ENCODE measurements at places on chromosomes 5 and 9.

- no peak for DNase-seq
Measured at GRCh38 chr5:139964994-139965565, 78.0 kb downstream of the NRG2 start.

GRCh38 chr9:91589101-91589553, 165.5 kb upstream of the NFIL3 start:
- peak; percentile 84 for DNase-seq

DNA sequence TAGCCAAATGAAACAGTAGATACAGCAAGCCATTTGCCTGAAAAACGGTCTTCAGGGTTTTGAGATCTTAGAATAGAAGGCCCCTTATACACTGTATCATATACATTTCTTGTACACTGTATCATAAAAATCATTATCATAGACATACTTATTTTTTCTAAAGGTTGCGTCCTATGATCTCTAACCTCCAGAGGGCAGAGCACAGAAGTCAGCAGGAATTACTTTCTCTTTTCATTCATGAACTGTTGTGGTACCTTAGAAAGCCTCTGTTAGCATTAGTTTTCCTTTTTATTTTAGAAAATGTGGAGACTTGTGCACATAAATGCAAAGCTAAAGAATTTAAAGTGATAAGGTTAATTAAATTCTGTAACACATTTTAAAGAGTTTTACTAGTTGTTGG, 115.4 kb downstream of the OXCT1 start:
- DNase-seq: no peak

- DNase-seq: peak; percentile 97
Measured at GRCh38 chr5:65198456-65199120, 283.1 kb downstream of the ADAMTS6 start.

DNA sequence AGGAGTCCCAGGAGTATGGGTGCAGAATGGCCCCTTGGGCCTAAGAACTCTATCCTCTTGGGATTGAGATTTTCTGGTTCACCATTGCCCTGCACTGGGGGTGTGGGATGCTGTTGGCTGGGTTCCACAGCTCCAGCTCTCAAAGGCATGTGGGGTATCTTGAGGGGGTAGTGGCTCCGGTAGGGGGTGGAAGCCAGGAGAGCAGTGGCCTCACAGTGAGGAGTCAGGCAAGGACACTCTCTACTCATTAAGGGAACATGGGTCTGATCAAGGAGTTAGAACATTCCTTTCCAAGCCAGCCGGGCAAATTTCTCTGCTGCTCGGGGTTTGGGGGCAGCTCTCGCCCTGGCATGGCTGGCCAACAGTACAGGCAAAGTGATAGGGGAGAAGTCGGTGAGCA, 33.0 kb downstream of the LARP1 start:
- no peak for DNase-seq

DNA sequence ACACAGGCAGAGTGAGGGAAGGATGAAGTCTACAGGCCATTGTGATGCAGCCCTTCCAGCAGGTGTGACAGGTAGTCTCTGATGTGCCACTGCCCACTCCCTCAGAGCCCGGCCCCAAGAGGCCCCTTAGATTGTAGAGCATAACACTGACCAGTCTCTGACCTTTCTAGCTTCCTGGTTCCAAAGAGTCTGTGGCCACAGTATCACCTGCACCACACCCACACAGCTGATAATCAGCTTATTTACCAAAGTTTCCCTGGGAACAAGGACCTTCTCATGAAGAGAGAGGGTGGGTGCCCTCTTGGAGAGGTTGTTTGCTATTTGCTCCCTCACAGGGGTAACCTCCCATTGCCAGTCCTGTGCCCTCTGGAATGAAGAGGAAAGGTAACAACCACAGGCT, 11.0 kb upstream of the ACER2 start:
- no peak for DNase-seq

GRCh38 chr9:30012622-30013021, 2371.8 kb upstream of the ACO1 start:
- no peak for DNase-seq

GRCh38 chr5:67815455-67816391, 399.8 kb upstream of the PIK3R1 start:
- DNase-seq: no peak

DNA sequence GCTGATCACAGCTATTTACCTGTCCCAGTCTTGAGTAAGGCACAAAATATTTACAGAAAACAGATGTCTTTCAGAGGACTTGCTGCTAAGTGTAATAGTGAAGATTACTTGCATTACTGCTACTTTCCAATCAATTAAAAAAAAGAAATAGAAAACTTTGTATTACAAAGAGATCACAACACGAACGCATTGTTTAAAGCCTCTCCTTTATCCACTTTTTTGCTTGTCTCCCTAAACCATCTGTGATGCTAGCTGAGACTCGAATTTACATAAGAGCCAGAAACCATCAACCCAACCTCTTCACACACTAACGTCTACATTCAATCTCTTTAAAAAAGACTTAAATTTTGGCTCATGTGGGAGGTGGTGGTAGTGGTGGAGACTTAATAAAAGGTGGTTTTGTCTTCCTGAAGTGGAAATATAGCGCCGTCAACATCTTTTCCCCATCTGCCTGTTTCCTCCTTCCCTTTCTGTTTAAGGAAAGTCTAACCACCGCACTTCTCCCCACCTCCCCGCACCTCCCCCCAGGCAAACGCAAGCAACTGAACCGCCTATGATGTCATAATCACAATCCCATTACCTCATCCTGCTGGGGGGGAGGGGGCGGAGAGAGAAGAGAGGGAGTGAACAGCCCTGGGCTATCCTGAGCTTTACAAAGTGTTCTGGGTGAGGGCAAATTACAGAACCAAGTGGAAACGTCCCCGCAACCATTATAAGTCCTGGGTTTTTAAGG, 948 bp upstream of the FAM53C start:
- peak; percentile 43 for DNase-seq

DNA sequence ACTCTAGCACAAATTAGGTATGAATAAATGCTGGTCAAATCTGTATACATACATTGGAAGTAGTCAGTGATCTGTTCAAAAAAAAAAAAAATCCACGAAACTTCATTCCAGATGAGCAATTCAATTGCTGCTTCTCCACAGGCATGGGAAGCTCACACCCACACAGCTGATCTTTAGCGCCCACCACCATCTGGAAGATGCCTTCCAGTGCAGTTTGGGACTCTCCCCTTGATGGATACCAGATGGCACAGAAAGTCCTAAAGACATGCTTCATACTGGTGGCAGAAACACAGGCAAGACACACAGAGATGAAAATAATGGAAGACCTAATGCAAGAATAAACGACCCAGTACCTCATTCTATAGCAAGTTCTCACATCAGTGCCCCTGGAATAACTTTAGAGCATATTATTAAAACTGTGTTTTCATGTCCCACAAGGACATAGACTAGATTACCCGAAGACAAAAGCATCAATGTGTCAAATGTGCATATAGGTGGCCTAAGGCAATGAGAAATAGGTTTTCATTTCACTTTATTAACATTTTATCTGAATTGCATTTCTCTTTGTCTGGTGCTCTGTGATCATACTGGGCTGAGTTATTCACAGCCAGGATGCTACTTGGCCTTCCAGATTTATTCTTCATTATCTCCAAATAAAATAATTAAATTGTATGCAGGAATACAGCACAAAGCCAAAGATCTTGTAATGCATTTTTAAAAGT, 135.4 kb upstream of the TAS2R1 start:
- DNase-seq: peak; percentile 48

DNA sequence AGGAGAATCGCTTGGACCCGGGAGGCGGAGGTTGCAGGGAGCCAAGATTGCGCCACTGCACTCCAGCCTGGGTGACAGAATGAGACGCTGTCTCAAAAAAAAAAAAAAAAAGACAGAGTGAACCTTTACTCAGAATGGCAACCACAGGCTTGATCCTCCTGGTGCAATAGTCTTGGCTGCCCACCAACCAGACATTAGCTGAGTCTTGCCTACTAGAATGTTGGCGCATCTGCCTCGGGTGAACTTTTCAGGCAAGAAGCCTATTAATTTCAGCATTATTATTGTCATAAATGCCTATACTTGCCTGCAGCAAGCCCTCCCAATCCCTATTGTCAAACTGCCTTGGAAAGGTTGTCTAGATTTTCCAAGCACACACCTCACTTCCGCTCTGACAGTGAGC, 4.2 kb downstream of the SERINC5 start:
- no peak for DNase-seq

GRCh38 chr5:119264186-119264585, 91.6 kb upstream of the TNFAIP8 start:
- no peak for DNase-seq

GRCh38 chr9:132864277-132864676, 13.8 kb downstream of the AK8 start:
- DNase-seq: no peak

GRCh38 chr9:93636667-93637066, 60.3 kb downstream of the PHF2 start:
- no peak for DNase-seq

- no peak for DNase-seq
Measured at GRCh38 chr5:172905346-172906140, 53.7 kb upstream of the RPL26L1 start.

GRCh38 chr5:58312299-58312698, 147.6 kb downstream of the PLK2 start:
- no peak for DNase-seq

GRCh38 chr5:177536386-177536785, 18.0 kb downstream of the FAM193B start:
- no peak for DNase-seq

- DNase-seq: no peak
Measured at GRCh38 chr5:128082551-128083032, 974 bp upstream of the SLC12A2 start.

- no peak for DNase-seq
Measured at GRCh38 chr5:103598997-103599566, 36.5 kb upstream of the NUDT12 start.

DNA sequence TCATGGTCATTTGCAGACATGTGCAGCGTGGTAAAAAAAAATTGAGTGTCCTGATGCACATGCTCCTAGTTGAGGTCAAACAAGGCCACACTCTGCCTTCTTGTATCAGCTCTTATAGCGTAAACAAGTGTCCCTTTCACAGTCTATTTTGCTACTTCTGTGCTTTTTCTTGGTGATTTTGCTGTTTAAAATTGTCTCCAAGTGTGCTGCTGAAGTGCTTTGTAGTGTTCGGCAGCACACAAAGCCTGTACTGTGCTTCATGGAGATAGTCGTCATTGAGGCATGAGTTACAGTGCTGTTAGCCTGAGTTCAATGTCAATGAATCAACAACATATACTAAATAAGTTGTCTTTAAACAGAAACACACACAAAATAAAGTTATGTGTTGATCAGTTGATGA, 690.4 kb upstream of the MEF2C start:
- DNase-seq: no peak

DNA sequence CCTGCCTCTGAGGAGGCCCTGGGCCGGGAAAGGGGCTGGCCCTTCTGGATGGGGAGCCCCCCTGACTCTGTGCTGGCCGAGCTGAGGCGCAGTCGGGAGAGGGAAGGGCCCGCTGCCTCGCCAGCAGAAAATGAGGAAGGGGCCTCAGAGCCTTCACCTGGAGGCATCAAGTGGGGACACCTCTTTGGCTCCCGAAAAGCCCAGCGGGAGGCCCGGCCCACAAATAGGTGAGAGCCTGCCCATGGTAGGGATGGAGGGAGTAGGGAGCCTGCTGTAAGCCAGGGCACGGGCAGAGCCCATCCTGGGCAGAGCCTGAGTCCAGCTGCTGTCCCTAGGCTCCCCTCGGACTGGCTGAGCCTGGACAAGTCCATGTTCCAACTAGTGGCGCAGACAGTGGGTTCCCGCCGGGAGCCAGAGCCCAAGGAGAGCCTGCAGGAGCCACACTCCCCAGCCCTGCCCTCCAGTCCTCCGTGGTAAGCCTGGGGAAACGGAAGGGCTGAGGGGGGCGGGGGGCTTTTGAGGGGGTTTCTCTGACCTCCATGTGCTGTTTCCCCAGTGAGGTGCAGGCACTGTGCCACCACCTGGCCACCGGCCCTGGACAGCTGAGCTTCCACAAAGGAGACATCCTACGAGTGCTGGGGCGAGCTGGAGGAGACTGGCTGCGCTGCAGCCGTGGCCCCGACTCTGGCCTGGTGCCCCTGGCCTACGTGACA, 44.3 kb upstream of the TESK1 start:
- no peak for DNase-seq

DNA sequence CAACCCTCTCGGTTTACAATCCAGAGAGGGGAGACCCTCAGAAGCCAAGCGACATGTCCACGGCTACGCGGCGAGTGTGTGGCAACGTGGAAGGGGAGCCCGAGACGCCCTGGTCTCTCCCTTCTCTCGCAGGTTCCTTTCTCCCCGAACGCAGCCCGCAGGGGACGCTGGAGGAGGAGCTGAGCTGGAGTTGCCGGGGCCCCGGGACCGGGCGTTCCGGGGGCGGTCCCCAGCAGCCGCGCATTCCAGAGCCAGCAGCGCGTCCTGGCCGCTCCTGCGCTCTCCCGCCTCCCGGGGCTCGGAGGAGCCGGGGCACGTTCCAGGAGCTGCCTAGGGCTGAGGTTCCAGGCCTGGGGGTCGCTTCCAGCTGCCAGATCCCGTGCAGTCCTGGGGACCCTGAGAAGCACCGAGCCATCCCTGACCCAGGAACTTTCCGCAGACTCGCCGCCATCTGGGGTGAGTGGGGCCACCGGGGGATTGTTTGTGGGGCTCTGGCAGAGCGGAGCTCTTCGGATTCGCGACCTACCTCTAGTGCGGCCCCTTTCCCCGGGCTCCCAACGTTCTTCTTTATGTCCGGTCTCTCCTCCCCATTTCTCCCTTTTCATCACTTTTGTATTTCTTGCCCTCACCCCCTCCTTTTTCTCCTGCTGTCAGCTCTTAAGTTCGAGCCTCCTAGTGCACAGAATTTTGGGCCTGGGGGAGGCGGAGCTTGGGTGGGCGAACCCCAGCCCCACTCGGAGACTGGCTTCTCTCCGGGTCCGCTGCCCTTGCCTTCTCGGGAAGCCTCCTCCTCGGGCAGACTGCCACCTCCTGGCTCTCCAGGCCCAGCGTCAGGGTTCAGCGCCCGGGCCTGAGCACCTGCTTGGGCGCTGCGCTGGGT, at the start of gene SMIM3:
Gene SMIM3 (plus strand): TSS at position 241 of the 880 bp plus-strand sequence. CDS start 16,684 bp downstream, outside the sequence.
- no peak for DNase-seq

GRCh38 chr5:127011153-127011552, 19.2 kb downstream of the MARCHF3 start:
- DNase-seq: peak; percentile 90

GRCh38 chr9:125839317-125839716, 92.1 kb downstream of the PBX3 start:
- no peak for DNase-seq

DNA sequence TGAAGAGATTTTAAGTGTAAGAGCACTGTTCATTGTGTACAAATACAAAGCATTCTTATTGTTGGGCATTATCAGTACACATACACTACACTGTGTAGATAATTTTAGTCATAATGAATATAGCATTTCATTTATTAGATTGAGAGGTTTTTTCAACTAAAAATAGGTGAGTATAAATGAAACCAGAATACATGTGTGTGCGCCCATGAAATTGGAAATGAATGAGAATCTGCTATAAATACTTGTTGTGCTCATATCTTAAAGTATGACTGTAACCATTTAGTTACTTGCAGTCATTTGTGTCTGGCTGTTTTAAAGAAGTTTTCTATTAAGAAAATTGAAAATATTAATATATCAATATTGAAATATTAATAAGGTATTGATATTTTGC, 189.0 kb upstream of the MEF2C start:
- no peak for DNase-seq

GRCh38 chr5:54725391-54726280, 208.1 kb downstream of the SNX18 start:
- DNase-seq: no peak

- no peak for DNase-seq
Measured at GRCh38 chr5:142531977-142532780, 153.7 kb downstream of the FGF1 start.

GRCh38 chr9:113588242-113588810, 124.8 kb downstream of the RGS3 start:
- no peak for DNase-seq
